Left cardiac atrium (tissue), 4 donors: ENCODE measurements at places on chromosomes 11 and 22. TPM values are rescaled to one million over a fixed set of nuclear protein-coding genes. Genes with fewer than 3 reads are reported as not detected.

Gene RIC3
- 12.5 TPM for total RNA-seq

Gene MMP26
- not detected for total RNA-seq

- DNase-seq: peak; percentile 78
Observed at GRCh38 chr22:19723232-19723982, at the start of gene GP1BB. Gene GP1BB, plus strand, starts transcription at chr22:19723539. Its CDS starts 31 bp downstream, at chr22:19723570.

DNA sequence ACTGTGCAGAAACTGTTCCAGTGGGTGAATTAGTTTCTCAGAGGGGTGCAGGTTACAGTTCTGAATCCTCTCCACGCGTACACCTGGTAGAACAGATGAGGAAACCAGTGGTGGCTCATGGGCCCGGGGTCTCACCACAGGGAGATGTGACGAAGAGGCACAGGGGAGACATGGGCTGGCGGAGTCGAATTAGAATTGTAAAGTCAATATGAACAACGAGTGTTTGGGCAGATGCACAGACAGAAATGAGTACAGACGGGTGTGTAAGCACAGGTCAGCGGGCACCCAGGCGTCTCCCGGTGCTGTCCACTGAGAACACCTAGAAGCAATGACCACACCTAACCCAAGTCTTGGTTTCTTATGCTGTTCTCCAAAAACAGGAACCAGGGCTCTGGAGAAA lies 41.8 kb downstream of the GNB1L start:
- DNase-seq: no peak

DNA sequence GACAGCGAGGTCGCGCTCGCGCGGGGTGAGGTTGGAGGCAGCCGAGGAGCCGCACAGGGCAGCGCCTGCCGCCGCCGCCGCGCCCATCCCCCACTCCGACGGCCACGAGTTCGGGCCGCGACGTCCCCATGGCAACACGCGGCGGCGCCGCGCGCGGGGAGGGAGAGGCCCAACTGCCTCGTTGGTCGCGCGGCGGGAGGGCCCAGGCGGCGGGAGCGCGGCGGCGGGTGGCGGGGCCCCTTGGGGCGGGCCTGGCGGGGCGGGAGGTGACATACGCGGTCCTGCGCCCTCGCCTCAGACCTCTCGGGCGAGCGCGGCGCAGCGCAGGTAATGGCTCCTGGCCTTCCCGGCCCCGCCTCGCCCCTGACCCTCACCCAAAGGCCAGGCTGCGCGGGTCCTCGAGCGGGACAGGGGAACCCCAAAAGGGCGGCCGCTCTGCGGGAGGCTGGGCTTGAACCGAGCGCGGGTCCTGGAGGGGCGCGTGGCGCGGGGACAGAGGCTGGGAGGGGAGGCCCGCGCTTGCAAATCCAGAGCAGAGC lies at the start of gene DEUP1:
Gene DEUP1 (plus strand): TSS at position 297 of the 539 bp plus-strand sequence. CDS start 1,518 bp downstream, outside the sequence.
- DNase-seq: peak; percentile 59

- DNase-seq: peak; percentile 14
Observed at GRCh38 chr11:1086171-1087102, 11.8 kb downstream of the MUC2 start.

DNA sequence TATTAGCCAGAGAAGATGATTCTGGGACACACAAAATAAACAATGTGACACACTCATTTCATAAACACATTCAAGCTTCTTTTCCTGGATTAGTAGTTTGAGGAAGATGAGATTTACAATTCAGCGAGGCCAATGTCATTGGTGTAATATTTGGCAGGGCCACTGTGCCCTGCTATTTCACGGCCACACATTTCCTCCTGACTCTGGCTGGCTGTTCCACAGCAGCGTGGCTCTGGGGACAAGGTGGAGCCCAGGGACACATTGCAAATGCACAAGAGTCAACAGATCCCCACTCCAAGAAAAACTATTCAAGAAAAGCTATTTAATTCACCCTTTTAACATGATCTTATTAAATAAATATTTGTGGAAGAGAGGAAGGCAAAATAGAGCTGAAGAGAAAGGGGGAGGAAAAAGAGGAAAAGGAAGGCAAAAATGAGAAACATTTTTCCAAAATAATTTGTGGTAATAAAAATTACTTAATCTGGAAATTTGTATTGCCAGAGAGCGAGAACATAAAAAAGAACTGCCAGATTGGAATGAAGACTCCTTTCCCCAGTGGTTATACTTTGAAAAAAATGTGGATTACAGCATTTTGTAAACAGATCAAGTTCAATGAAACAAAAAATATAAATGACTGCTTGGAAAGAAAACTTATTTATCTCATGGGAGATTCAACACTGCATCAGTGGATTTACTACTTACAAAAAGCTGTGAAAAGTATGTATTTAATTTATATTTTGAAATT lies 27.1 kb downstream of the NXPE2 start:
- peak; percentile 25 for DNase-seq

GRCh38 chr11:131504199-131504949 lies 134.0 kb downstream of the NTM start:
- DNase-seq: peak; percentile 30
